Glutamatergic neuron (in vitro differentiated cells): ENCODE measurements at places on chromosomes 6 and 20. TPM values are rescaled to one million over a fixed set of nuclear protein-coding genes. Genes with fewer than 3 reads are reported as not detected.

- no peak for DNase-seq
These were observed 12.9 kb upstream of the UQCC2 start for GRCh38 chr6:33724102-33725023.

GRCh38 chr20:13639150-13639497 is 392 bp upstream of the TASP1 start:
- no peak for DNase-seq

DNA sequence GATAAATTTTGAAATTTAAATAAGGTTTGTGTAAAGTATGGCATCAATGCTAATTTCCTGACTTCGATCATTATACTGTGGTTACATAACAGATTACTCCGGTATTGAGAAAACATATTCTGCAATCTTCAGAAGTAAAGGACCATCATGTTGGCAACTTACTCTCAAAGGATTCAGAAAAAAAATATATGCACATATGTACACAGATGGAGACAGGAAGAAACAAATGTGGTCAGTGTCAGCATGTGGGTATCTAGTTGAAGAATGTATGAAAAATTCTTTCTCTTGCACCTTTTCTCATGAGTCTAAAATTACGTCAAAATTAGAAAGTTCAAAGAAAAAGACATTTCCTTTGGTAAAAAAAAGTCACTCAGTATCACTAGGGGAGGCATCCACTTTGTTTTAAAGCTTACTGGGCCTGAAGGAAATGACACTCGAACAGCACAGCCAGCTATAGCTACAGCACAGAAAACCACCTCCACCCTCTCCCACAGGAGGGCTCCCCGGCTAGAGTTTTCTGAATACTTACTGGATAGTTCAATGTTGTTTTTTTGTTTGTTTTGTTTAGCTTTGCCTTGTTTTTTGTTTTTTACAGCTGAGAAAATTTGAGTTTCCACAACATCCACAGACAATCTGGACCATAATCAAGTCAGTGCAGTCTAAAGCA is 317.2 kb upstream of the AGPAT4 start:
- no peak for DNase-seq

- no peak for DNase-seq
These were observed 50.0 kb upstream of the CLDN20 start for GRCh38 chr6:155213611-155214372.

The FABP7 gene
- 3.3 TPM for total RNA-seq
